CD4-positive, alpha-beta T cell treated with Interleukin-17A for 4 hours (primary cell): ENCODE measurements at places on chromosomes 3 and 15.

DNA sequence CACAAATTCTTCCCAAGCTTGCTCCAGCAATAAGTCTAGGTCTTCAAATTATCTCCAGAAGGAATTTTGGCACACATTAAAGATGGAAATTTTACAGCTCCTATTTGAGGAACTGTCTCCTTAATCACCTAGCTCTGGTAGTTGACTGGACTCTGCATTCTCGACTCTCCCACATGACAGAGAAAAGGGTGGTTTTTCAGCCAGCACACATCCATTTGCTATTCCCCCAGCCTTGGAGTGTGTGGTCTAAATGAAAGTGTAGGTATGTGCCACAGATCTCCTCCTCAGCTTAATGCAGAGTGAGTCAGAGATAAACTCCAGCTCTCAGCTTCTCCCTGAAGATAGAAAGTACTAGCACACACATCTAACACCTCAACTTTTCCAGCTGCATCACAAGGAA lies 62.2 kb upstream of the ALCAM start:
- DNase-seq: no peak

DNA sequence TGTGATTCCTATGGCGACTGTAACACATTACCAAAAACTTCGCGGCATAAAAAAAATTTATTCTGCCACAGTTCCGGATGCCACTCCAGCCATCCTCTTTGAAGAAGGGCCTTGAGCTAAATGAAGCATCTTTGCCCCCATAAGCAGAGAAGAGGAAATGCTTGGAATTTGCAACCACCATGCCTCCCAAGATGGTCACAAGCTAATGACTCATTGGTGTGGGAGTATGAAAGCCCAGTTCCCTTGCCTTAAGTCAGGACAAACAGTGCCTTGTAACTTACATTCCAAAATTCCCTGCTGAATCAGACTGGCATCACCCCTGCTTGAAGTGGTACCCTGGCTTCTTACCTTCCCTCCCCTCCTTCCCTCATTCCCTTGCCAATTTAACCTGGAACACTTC lies 1077.4 kb downstream of the EPHA3 start:
- no peak for DNase-seq

GRCh38 chr3:123816673-123817207 lies 67.4 kb downstream of the MYLK start:
- DNase-seq: no peak

- no peak for DNase-seq
Measured at GRCh38 chr3:53222183-53222901, 33.5 kb downstream of the TKT start.

- no peak for DNase-seq
Measured at GRCh38 chr3:123385981-123386380, 62.9 kb downstream of the ADCY5 start.

GRCh38 chr3:17640466-17640865 lies 102.0 kb downstream of the TBC1D5 start:
- DNase-seq: no peak

DNA sequence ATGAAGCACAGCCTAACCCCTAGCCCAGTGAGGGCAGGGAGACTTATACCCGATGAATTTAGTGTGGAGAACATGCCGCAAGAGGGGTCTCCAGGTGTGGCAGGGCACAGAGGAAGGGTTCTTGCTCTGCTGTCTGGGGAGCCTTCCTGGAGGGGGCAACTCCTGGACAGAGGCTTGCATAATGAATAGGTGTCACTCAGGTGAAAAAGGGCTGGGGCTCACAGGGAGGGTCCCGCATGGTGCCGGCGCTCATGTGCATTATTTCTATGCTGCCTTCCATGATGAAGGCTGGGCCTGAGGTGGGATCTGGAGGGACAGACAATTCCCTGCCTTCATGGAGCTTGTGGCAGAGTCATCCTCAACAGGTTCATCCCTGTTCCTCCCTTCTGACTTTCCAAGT lies 51.5 kb downstream of the ITGA11 start:
- DNase-seq: no peak

DNA sequence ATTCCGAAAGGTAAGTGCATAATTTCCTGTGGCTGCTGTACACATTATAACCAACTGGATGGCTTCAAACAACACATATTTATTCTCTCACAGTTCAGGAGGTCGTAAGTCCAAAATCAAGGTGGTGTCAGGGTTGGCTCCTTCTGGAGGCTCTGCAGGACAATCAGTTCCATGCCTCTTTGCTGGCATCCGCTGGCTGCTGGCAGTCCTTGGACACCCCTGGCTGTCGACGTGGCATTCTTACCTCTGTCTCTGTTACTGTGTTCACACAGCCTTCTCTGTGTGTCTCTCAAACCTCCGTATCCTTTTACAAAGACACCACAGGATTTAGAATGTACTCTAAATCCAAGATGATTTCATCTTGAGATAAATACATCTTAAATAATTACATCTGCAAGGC lies 398.8 kb upstream of the ATP10A start:
- no peak for DNase-seq

DNA sequence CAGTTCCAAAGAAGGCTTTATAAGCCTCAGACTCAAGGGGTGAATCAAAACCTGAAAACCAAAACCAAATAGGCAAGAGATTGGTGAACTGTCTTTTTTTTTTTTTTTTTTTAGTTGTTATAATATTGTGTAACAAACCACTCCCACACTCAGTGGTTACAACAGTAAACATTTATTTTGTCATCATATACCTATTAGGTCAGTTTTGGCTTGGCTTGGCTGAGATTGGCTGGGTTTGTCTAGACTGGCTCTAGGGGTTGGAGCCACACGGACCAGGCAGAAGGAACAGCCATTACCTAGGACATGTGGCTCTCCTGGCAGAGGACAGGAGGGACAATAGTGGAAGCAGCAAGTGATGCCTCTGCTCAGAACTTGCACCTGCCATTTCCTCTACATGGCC lies 26.4 kb upstream of the RYR3 start:
- DNase-seq: no peak

DNA sequence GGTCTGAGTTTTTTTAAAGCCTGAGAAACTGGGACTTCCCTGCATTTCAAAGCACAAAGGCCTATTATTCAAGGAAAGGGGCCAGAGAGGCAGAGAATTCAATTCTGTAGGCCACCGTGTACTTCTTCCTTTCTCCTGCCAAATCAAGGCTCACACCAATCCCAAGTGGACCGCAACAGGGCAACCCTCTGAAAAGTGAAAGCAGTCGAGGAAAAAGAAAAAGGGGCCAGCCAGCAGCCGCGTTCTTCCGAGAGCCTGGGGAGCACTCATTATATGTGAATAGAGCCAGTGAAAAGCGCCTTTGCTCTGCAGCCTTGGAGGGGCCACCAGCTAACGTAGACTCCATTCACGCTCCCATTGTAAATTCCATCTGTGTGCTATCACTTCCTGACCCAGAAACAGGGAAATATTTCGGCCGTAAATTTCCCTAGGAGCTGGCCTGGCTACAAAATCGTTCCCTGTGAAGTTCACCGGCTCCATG lies 45.9 kb upstream of the THUMPD3 start:
- no peak for DNase-seq

DNA sequence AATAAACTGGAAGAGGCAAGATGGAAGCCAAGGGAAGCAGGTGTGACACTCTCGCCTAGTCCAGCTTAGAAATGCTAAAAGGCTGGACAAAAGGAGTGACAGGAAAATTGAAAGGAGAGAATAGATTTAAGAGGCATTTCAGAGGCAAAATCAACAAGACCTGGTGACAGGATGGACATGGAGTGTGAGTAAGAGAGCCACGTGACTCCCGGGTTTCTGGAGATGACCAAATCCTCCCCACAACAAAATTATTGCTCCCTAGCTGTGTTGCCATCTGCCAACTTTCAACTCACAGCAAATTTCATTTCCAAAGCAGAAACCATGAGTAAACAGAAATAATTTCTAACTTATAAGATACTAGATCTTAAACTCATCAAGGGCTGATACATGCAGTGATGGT lies 52.6 kb downstream of the MTHFS start:
- no peak for DNase-seq

DNA sequence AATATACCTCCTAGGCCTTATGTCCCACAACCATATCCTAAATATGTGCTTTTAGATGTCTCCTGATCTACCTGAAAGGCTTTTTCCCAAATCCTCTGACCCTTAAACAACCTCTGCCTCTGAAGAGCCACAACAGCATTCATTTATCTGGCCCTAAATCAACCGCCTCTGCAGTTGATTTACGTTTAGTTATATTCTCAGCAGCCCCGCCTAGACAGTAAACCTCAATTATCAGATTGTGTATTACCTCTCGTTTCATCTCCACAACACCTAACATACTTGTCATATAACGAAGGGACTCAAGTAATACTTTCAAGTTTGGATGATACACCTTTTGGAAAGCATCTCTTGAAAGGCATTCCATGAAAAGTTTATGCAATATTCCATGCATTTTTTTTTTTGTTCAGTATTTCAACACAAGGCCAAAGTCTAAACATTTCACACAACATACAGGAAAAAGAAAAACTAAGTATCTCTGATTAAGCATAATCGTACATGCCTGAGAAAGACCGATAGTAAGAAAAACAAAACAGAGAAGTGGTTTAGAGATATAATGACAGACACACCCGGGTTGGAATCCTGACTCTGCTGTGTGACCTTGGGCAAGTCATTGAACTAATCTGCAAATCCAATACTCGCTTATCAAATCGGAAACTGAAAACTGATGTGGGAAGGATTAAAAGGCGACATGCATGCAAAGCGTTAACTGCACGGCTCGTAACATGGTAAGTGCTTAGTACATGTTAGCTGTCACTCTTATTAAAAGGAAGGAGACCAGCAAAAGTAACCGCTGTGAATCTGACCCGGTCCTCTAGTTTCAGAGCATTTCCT lies 778 bp downstream of the CRBN start:
- no peak for DNase-seq
